ENCODE measurements at places on chromosomes 2 and 18. TPM values are rescaled to one million over a fixed set of nuclear protein-coding genes. Genes with fewer than 3 reads are reported as not detected.

Gene BCL2L11
- total RNA-seq: 2.5 TPM

Gene TEX44
- not detected for total RNA-seq

Gene CD207
- total RNA-seq: not detected

Gene OTOS
- total RNA-seq: not detected

Gene PSME4
- total RNA-seq: 56.2 TPM

Gene ANTXR1
- 0.32 TPM for total RNA-seq

Gene SIX3
- total RNA-seq: 0.26 TPM

Gene OR6B2
- total RNA-seq: not detected

Gene UGGT1
- 46.7 TPM for total RNA-seq

Gene METTL8
- total RNA-seq: 49.3 TPM

Gene PROM2
- not detected for total RNA-seq

Gene GKN2
- not detected for total RNA-seq

Gene ELOA2
- total RNA-seq: not detected

Gene INHBB
- 0.11 TPM for total RNA-seq

Gene IL1F10
- total RNA-seq: not detected

Gene LCT
- total RNA-seq: 0.11 TPM
